ENCODE measurements at places on chromosomes 11 and 22.

DNA sequence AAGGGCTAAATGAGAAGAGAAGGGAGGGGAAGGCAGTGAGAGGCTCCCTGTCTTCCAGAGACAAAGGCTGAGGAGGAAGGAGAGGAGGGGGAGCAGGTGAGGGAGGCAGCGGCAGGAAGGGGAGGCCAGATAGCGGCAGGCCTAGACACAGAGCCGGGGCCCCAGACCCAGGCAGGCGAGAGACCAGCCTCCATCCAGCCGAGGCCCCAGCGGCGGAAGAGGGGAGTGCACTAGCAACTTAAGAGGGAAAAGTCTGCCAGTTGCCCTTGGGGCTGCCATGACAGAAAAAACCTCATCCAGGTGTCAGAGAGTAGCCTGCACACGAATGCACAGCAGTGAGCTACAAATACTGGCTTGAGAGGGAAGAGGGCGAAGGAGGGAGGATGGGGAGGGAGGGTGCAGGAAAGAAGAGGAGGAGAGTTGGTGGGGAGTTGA, 46.7 kb downstream of the IGLL1 start:
- no peak for DNase-seq

DNA sequence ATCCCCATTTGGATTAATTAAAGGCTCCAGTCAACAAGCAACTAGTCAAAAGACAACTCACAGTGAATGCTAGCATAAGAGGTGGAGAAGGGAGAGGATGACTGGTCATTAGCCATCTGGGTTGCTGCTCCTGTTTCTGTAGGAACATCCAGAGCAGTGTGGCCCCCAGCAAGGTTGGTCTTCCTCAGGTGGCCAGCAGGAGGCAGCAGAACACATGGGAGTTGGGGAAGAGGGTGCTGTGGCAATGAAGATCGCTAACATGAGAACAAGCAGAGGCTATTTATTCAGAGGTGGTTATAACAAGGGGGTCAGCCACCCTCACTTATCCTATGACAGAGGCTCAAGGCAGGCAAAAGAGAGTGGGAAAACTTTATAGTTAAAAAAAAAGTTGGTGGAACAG, 21.3 kb downstream of the IZUMO1R start:
- DNase-seq: peak; percentile 28

DNA sequence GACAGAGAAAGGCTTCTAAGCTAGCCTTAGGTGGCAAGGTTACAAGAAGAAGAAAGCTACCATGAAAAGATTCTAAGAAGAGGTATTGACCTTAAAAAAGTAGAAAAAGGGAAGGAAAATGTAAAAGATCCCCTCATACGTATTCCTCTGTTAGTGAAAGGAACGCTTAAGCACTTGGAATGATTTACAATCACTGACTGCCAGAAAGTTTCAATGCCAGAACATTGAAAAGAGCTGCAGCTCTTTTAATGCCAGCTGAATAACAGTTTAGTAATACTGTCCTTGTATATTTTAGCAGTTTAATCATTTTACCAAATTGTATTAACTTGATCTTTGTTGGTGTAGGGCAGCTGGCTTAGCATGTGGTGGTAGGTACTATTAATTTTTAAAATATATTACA, 650.7 kb downstream of the FAM181B start:
- DNase-seq: no peak

DNA sequence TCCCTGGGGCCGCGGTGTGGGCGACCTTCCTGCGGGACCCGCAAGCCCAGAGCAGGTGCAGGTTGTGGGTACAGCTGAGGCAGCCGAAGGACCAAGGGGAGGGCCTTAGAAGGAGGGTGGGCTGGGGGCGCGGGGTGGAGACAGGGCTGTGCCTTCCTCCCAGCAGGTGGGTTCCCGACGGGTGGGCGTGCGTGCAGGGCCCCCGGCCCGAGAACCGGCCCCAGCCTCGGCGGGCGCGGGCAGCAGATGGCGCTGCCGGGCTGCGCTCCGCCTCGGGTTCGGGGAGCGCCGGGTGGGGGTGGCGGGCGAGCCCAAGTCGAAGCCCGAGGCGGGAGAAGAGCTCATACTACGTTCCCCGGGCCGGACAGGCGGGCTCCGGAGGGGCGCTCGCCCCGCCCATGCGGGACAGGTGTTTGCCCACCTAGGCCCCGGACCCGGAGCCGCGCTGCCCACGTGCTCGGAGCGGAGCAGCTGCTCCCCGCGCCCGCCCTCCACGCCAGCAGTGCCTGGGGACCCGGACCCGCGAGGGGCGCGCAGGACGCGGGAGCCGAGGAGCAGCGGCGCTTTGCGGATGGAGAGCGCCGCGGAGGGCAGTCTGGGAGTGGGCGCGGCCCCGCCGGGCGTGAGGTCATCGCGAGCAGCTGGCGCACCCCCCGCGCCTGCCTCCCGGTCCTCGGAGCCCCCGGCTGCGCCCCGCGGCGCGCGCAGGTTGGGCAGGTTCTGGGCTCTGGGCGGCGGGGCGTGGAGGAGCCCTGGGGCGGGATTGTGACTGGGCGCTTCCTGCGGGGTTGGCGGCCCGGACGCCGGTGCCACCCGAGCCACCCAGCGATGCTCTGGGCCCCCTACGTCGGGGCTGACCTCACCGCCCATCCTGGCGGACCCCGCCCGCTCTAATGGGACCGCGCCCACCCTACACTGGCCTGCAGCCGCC, 25.3 kb downstream of the DUSP8 start:
- DNase-seq: no peak

- no peak for DNase-seq
Measured at GRCh38 chr22:41338614-41339212, 37.4 kb downstream of the ZC3H7B start.

- no peak for DNase-seq
Measured at GRCh38 chr11:46475051-46475925, 83.7 kb upstream of the CHRM4 start.

- DNase-seq: no peak
Measured at GRCh38 chr11:134503596-134503995, 91.6 kb upstream of the B3GAT1 start.

DNA sequence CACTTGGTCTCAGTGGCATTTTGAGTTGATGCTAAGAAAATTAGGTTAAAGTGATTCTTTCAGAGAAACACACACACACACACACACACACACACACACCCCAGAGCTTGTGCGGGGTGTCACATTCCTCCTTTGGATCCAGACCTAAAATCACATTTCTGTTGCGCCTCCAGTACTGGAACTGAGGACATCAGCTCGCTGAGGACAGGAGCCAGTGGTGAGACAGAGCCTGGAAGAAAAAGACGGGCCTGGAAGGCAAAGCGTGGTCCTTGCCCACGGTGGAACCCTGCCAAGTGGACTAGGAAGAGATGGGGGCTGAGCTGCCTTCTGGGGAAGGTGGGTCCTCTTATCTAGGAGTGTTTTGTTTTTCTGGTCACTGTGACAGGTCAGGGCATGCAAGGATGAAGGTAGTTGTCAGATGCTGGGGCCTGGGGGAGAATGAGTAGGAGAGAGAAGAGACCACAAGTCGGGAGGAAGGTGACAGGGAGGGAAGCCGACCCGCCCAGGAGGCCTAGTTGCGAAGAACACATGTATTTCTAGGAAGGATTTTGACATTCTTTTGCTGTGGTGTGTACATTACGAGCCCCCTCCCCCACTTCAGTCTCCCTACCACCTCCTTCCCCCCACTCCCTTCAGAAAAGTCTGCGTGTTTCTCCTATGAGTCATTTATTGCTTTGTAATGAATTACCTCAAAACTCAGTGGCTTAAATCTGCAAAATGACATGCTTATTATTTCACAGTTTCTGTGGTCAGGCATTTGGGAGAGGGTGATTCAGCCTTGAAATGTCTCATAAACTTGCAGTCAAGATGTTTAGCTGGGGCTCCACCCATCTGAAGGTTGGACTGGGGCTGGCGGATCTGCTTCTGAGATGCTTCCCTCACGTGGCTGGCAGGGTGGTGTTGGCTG, 4.8 kb upstream of the ELFN2 start:
- no peak for DNase-seq

GRCh38 chr11:116202922-116203321, 569.9 kb downstream of the BUD13 start:
- no peak for DNase-seq

DNA sequence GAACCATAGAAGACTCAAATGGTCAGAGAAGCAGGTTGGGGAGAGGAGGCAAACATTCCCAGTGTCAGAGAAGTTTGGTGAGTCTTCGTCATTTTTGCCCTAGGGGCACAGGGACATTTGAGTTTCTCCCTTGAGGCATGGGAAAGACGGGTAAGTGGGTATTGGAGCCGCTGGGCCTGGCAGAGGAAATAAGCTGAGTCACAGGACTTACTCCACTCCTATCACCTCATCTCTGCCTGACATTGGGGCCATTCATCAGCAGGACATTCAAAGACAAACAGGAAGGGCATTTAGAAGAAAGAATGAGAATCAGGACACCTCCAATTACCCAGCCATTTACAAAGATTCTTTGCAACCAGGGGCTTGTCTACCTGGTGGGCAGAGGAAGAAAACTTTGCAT, 100.7 kb upstream of the SEZ6L start:
- no peak for DNase-seq

DNA sequence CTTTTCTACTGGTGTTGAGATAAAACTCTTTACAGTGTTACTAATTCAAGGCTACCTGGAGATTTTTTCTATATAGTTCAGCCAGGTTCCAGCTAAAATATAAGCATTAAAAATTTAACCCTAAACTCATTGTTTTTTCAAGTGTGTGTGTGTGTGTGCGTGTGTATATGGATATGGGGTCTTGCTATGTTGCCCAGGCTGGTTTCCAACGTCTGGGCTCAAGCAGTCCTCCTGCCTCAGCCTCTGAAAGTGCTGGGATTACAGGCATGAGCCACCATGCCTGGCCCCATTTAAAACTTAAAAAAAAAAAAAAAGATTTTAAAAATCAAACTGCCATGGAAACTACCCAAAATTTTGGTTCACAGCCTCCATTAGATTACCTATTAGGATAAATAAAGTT, 4.5 kb upstream of the PES1 start:
- no peak for DNase-seq

DNA sequence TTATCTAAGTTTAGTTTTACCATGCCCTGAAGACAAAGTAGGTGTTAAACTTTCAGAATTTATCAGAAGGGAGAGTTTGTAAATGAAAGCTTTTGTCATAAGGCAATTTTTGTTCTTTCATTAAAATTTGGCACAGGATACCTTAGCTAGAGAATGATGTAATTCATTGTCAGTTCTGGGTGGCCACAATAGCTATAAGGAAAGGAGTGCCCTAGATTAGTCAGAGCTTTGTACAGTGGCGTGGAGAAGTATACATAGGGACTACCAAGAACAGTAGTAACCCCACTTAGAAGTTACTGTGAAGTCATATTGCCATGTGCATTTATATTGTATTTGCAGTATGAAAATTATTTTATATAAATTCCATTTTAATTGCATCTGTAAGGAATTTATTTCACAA, 126.3 kb upstream of the CARD18 start:
- DNase-seq: no peak

DNA sequence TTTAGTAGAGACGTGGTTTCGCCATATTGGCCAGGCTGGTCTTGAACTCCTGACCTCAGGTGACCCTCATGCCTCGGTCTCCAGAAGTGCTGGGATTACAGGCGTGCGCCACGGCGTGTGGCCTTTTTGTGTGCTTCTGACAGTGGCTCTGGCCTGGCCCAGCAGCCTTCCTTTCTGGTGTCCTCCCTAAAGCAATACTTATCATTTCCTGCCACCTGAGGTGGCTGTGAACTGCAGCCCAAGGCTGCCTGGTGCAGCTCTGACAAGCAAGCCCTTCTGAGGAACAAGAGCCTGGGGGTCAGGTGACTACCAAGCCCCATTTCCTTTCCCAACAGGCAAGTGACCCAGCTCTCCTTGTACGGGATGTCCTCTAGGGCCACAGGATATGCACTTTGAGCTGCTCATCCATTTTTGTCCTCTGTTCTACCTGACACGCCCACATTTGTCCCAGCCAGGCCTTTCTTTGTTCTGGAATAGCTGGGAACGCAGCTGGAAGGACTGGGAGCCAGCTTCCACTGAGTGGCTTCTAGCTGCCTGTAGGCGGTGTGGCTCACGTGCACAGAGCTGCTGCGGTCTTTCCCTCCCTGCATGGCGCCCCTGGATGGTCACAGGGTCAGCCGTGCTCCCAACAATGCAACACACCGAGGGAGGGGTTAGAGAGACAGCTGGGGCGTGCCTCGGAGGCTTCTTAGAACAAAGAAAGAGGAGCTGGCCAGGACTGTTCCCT, 12.3 kb upstream of the BID start:
- no peak for DNase-seq

GRCh38 chr11:111737444-111738210, 28.6 kb downstream of the PPP2R1B start:
- DNase-seq: no peak

DNA sequence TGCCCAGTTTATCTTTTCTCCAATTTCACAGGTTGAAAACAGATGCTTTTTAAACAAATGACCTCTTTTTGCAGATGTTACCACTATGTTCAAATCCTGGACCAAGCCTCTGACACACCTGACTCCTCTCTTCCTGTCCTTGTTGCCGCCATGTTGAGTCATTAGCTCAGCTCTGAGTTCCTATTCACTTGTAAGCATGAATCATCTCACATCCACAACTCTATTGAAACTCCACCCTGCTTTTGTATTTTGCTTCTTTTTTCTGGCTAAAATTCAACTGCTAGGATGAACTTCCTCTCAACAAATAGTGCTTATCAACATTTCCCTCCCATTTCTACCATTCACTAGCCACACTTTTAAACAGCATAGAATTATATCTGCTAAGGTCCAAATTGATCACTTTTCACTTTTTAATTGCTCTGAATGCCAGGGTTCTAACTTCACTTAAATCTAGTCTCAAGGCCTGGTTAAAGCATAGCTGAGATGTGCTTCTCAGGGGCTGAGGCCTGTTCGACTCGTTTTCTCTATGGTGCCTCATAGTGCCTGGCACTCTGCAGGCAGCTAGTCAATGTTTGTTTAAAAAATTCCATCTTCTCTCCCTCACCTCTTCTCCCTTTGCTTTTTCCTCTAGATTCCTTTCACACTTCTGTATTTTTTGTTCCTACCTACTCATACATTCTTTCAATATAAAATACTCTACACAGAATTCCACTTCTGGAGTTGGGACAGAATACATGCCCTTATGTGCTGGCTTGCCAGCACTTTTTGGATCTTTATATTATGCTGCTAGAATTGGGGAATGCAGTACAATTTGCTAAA, 3.9 kb downstream of the JOSD1 start:
- no peak for DNase-seq

- peak; percentile 69 for DNase-seq
Measured at GRCh38 chr11:60970369-60970774, 1.1 kb upstream of the CD6 start.

DNA sequence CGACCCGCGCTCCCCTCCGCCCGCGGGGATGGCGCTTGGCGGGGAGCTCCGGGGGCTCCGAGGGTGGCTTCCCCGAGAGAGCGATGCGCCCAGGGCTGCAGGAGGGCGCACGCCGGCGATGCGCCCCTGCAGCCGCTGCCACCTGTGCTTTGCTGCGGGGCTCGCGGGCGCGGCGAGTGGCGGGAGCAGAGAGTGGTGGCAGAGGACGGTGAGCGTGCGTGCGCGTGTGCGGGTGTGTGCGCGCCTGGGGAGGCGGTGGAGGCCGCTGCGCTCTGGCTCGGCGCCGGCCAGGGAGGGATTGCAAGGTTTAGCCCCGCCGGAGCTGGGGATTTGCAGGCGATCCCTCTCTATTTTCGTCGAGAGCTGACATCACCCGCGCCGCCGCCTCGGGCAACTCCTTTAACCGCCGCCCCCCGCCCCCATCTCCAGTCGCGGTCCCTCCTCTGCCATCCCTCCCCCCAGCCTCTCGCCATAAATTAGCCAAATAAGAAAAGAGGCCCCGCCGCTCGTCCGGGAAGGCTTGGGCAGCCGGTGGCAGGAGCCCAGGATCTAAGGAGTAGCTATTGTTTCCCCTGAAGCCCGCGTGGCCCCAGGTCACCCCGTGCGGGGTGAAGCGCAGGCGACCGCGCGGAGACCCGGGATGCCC, at the start of gene SLC1A2:
Gene SLC1A2 (minus strand): TSS at position 375 of the 646 bp plus-strand sequence. CDS start 592 bp downstream, outside the sequence.
- DNase-seq: no peak
